ENCODE measurements at places on chromosomes 2 and 18. TPM values are rescaled to one million over a fixed set of nuclear protein-coding genes. Genes with fewer than 3 reads are reported as not detected.

- no peak for DNase-seq
Measured at GRCh38 chr2:1497122-1497611, 83.9 kb downstream of the TPO start.

Gene CRYGD
- total RNA-seq = not detected

Gene ALLC
- not detected for total RNA-seq

GRCh38 chr2:231886071-231886681 is 40.0 kb downstream of the NPPC start:
- DNase-seq = no peak

Gene LRRTM1
- not detected for total RNA-seq

GRCh38 chr2:183204397-183204796 is 80.2 kb downstream of the NUP35 start:
- DNase-seq = no peak
